ENCODE measurements at places on chromosomes 7 and 10.
A peak's percentile ranks its signal among the peaks of the same experiment; 100 is the strongest.

DNA sequence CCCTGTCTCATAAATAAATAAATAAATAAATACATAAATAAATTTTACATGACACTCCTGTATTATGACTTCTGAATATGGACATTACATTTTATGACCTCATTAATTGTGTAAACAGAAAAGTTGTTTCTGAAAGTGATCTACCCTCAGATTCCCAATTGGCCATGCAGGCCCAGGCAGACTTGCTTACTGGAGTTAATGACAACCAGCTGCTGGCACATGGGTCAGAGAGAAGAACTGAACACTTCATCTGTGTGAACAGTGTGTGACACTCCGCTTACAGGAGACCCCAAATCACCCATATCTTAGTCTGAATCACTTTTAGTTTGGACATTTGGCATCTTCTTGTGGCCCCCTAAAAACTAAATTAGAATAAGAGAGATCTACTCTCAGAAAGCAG lies 31.4 kb downstream of the PARP12 start:
- DNase-seq, result no peak

GRCh38 chr10:22379059-22379458 lies 33.8 kb downstream of the SPAG6 start:
- DNase-seq, result no peak

DNA sequence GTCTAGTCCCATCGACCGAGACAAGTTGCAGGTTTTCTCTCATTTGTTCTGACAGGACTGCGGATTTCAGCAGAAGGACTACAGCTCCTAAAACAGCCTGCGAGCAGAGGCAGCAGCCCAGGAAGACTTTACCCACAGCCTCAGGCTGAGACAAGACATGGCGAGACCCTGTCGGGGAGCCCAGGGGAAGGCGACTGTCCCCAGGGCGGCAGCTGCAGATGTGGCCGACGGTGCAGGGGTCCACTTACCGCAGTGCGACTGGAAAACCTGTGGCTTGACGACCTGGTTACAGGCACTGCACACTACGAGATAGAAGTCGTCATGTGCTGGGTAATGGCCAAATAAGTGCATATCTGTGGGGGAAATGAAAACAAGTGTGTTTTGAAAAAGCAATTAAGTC lies 88.0 kb downstream of the ATXN7L1 start:
- DNase-seq, result no peak

GRCh38 chr7:149741629-149742028 lies 31.8 kb downstream of the ZNF467 start:
- peak; percentile 42 for DNase-seq

DNA sequence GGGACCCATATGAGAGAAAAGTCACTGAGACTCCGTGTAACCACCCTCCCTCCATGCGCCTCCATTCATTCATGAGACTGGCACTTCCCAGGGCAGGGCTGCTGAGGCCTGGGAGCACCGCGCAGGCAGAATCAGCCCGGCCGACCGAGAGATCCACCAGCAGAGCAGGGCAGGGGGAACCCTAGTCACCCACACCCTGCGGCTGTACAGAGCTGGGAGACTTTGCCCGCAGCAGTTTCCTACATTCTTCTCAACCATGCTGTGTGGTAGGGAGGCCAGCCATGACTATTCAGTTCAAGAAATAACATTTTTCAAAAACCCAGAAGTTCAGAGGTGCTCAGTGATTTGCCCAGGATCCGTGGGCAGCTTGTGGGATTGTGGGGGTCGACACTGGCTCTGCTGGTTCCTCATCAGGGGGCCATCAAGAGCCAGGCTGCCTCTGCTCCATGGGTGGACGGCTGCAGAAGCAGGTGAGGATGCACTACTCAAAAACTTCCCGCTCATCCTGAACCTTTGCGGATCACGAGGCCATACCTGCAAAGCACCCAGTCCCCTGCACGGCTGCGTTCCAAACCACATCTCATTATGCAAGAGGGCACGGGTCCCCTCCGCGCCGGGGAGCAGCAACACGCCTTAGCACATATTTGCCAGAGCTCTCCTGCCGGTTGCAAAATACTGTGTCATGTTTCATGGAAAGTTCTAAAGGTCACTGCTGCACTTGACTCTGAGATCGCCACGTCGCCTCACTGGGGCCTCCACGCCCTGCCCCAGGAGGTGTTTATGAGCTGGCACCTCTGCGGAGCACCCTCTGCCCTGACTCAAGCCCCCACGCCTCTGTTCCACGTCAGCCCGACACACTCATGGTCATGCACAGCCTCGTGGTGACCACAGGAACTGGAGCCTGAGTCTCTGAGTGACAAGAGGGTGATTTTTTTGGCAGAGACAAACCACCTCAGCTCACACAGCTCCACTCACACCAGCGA lies 132.0 kb downstream of the PRKAG2 start:
- DNase-seq, result no peak

GRCh38 chr7:19747740-19748339 lies 25.6 kb downstream of the TMEM196 start:
- peak; percentile 62 for DNase-seq

GRCh38 chr7:47659664-47660462 lies 78.0 kb upstream of the TNS3 start:
- no peak for DNase-seq

DNA sequence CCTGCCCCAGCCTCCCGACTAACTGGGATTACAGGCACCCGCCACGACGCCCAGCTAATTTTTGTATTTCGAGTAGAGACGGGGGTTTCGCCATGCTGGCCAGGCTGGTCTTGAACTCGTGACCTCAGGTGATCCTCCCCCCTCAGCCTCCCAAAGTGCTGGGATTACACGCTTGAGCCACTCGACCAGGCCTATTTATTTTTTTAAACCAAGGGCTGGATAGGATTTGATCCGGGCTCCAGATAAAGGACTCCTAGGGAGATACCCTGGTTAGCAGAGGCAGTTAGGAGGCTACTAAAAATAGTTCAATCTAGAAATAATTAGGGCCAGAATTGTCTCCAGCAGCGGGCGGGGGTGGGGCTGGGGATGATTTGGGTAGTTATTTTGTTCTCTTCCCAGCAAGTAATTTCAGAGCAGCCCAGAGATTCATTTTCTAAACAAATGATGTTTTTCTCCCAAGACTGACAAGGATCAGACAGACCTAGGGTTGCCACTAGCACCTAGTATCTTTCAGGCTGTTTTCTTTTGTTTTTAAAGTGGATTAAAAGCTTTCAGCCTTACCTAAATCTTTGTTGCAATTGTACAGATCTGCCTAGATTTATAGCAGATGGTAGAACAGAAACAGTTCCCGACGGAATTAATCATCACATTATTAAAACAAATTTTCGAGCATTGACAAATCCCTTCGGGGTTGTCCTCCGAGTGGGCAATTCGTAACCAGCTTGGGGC lies 859 bp upstream of the SMC3 start:
- peak; percentile 41 for DNase-seq

- no peak for DNase-seq
Observed at GRCh38 chr7:121166916-121167315, 161.9 kb upstream of the WNT16 start.

DNA sequence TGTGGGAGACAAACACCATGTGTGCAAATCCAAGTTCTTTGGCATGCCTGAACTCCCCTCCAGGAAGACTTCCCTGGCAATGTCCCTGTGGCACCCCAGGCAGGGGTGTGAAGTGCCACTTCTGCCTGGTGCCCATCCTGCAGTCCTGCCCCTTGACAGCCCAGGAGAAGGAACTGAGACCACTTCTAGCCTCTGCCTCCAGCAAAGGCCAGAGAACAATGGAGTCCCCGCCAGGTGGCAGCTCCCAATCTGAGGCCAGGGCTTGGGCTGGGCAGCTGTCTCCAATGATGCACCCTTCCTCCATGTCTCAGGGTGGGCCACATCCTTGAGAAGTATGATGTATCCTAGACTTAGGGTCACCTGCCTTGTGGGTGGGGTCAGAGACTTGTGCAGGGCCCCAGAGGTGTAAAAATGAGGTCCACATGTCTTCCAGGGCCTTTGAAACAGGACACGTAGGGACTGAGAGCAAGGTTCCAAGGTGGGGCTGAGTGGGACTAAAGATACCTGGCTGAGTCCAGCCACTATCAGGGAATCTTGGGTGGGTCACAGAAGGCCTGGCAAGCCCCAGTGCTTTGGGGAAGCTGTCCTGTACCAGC lies 5.5 kb downstream of the FXYD4 start:
- no peak for DNase-seq

DNA sequence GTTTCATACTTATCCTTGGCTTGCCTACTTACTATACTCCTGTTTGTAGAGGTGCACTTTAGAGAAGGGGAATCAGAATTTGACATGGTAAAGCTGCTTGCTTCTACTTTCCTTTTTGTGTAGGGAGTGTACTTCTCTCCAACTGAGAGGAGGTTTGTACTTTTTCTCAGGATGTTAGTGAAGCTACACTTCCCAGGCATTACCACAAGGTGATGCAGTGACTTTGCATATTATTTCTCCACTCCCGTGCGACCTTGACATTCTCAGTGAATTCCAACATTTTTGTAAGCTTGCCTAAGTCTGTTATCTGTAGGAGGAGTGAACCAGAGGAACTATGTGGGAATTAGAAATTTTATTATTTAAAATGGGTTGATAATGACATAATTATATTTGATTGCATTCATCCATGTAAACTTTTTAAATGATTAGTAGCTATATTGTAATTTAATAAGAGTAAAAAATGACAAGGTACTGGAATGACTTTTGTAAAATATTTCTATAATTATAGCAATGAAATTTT lies 5.2 kb downstream of the TAX1BP1 start:
- DNase-seq, result peak; percentile 78

- DNase-seq, result no peak
Observed at GRCh38 chr10:34661580-34661979, 153.5 kb downstream of the PARD3 start.

GRCh38 chr10:51008346-51008745 lies 65.9 kb upstream of the PRKG1 start:
- no peak for DNase-seq

DNA sequence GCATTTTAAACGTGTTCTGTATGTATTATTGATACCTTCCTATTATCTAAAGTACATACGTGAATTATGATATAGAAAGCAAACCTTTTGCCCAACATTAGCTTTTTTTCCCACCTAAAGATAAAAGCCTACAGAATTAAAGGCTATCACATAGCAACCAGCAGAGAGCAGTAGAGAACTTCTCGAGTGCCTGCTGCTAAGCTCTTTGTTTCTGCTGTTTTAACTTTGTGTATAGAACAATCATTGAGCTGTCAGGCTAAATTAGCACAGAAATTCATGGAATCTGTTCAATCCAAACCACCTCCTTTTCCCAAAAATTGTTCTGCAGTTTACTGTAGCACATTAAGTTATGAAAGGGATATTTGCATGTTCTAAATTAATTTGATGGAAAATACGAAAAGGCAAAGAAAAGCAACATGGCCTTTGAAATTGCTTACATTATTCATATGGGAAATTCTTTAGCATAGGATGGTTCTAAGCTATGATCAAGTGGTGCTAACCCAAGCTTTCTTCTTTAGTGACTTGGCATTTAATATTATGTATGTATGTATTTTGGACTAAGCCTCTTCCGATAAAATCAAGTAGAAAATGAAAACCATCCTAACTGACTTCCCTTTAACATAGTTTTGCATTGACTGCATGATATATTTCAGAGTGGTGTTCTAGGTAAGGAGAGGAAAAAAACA lies 1288.5 kb downstream of the GATA3 start:
- DNase-seq, result peak; percentile 84

GRCh38 chr7:28065308-28065707 lies 115.3 kb downstream of the JAZF1 start:
- no peak for DNase-seq

- DNase-seq, result no peak
Observed at GRCh38 chr7:68166525-68166924, 1169.9 kb downstream of the TYW1 start.

GRCh38 chr10:30587522-30588031 lies 42.0 kb downstream of the LYZL2 start:
- DNase-seq, result peak; percentile 72

- peak; percentile 66 for DNase-seq
Observed at GRCh38 chr7:115851291-115851690, 179.3 kb downstream of the TFEC start.

GRCh38 chr10:121594623-121595350 lies 3.5 kb downstream of the FGFR2 start:
- no peak for DNase-seq

- DNase-seq, result no peak
Observed at GRCh38 chr10:42986633-42987032, 90.2 kb upstream of the RET start.

DNA sequence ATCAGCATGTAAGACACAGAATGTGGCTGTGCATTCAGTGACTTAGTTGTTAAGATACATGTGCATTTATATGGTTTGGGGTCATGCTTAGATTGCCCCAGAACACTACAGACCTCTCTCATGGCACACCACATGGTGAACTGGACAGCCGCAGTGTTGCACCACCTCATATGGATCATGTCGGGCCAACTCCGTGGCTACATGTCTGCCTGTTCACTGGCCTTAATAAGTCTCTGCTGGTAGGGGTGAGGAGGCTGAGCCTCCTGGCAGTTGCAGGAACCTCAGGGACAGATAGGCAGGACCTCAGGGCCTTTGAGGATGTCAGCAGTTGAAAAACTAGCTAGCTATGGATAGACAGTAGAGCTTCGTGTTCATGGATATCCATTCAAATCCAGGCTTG lies 751.0 kb downstream of the GRID1 start:
- no peak for DNase-seq

DNA sequence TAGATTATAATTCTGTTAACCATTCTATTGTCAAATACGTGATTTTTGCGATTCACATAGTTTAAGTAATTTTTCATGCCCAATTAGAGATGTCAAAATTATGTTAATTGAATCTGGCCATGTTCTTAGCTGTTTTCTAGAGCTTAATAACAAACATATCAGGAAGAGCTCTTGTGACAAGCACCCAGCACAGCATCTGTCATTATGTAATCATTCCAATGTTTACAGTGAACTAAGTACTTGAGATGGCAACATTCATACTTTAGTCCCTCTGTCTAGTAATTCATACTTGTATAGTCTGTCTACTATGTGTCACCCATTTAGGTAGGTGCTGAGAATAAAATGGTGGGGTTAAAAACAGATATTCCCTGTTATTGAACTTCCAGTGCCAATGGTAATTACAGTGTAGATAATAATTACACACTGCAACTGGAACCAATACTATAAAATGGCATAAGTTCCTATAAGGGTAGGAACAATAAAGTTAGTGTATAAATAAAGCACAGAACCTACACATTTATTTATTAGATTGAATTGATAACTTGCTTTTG lies 55.2 kb downstream of the ZEB1 start:
- DNase-seq, result no peak

- no peak for DNase-seq
Observed at GRCh38 chr10:64112701-64113355, 591.6 kb downstream of the REEP3 start.

GRCh38 chr7:113030489-113030888 lies 56.1 kb downstream of the GPR85 start:
- no peak for DNase-seq

- DNase-seq, result no peak
Observed at GRCh38 chr10:51687296-51687695, 12.1 kb downstream of the CSTF2T start.

DNA sequence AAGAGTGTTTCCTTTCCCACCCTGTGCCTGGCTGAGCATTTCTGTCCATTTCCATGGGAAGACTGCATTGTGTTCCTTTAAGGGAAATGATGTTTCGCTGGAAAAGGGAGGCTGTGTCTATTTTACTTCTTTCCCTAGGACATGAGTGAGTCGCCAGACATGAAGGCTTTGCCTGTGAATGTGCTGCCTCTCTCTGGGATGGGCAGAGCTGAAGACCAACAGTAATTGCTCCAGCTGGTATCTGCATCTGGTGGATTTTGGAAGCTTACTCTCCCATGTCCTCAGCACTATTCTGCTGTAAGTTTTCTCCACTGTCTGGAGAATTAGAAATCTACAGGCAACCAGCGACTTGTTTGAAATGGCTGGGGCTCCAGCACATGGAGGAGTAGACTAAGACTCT lies 264.6 kb upstream of the BMPER start:
- no peak for DNase-seq

GRCh38 chr7:3267966-3268690 lies 32.9 kb upstream of the SDK1 start:
- DNase-seq, result no peak
